Head of caudate nucleus (tissue), 42 donors: ENCODE measurements at places on chromosomes 16 and 17.

DNA sequence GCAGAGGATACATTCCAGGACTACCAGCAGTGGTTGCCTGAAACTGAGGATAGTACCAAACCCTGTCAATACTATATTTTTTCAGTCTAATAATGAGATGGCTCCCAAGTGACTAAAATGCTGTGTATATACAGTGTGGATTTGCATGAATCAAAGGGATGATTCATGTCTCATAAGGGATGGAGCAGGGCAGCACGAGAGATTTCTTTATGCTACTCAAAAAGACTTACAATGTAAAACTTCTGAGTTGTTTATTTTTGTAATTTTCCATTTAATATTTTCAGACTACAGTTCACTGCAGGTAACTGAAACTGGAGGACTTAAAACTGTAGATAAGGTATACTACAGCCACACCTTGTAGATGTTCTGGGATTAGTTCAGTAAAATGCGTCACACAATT lies 674.7 kb upstream of the SALL1 start:
- no peak for DNase-seq

DNA sequence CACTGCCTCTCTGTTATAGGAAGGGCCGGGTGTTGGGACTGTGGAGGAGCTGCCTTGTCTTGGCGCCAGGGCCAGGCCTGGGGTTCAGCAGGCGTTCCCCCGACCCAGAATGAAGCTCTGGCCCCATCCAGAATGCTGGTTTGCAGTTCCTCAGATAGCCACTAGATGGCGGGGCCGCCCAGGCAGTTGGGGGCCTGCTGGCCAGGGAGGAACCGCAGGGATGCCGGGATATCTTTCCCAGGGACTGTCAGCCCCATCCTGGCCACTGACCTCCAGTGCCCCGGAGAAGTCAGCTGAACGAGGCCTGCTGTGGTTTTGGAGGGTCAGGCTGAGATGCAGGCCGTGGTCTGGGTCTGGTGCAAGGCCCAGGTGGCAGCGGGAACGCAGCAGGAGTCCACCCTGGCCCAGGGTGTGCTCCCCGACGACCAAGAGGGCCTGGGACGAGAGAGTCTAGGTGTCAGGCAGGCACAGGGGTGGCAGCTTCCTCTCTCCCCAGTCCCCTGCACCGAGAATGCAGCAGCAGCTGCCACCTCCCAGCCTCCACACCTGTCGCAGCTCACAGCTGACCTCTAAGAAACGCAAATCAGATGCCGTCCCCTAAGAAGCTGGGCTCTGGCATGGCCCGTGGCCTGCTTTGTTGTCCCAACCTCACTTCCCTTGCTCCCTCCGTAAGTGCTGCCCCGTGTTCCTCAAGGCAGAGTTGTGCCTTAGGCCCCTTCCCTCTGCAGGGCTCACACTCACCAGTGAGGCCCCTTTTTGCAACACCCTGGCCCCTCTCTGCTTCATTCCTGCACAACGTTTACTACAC lies 51.2 kb downstream of the RMI2 start:
- DNase-seq: peak; percentile 90

DNA sequence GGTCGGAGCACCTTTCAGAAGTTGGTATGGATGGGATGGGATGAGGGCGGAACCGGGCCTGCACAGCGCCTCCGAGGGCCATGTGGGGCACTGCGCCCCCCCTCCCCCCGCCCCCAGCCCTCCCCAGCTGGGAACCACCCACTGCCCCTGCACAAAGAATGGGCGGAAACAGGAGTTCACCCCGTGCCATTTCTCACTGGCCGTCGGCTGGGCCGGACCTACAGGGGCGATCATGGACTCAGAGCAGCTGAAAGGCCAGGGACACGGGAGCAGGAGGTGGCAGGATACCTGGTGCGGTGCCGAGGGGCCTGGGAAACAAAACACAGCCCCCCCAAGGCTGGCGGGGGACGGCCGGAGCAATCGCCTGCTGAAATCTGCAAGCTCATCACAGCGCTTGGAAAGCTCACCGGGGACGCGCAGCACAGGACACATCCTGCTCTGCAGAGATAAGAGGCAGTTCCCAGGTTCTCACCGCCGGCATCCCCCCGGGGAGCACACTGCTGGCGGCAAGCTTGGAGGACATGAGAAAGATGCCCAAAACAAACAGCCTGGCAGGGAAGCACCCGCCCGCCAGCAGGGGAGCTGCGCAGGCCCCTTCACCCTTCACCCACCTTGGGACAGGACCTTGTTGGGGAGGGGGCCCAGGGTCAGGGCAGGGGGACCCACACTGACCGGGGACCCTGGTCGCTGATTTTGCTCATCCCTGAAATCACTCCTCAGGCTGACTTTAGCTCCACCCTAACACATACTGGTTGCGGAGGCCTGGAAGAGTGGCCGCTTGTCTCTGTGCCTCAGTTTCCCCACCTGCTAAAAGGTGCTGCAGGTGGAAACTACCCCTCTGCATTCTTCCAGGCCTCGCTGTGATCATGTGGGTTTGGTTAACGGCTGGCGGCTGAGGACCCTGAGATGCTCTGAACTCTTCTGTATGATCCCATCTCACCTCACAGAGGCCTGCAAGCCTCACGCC lies 263.9 kb downstream of the C16orf95 start:
- no peak for DNase-seq

DNA sequence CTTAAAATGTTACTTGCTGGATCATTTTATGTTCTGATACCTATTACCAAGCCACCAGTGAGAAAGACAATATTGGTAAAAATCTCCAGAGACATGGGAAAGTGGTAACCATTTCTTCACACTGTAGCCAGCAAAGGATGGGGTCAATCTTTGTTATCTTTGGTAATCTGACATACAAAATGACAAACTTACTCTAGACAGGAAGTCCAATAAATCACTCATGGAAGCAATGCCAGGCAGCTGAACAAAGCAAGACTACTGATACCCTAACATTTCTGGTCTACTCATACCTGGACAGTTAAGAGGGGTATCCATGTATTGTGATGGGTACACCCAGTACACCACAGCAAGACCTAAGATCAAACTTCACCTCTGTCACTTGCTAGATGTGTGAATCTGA lies 19.0 kb downstream of the GRB2 start:
- no peak for DNase-seq

- DNase-seq: no peak
Observed at GRCh38 chr16:83068686-83069085, 441.9 kb downstream of the CDH13 start.

GRCh38 chr17:77783991-77784820 lies 174.3 kb upstream of the TNRC6C start:
- DNase-seq: no peak

- no peak for DNase-seq
Observed at GRCh38 chr17:81176666-81177065, 10.6 kb upstream of the AATK start.

DNA sequence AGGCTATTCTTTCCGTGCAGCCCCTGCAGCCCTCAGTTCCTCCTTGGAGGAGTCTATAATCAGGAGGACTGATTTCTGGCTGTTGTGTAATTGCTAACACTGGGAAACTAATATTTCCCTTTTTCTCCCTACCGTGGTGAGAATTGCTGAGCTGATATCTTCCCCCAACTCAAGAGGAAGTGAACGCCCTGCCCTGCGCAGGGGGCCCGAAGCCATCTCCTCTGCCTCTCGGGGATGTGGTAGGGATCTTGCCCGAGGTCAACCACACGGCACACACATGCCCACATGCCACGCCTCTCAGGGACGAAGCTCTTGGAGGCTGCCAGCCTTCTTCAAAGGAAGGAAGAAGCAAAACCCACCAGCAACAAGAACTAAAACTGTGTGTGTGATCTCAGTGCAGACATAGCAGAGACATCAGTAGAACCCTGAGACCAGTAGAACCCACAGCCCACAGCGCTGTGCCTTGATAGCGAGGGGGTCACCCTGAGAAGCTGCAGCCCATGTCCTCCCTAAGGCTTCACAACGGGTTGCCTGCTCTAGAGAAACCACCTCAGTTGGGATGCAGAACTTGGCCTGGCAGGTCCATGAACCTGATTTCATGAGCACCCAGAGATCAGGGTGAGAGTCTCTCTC lies 8.9 kb upstream of the ULK2 start:
- peak; percentile 56 for DNase-seq

GRCh38 chr16:10849736-10850477 lies 27.1 kb upstream of the CIITA start:
- DNase-seq: no peak

- no peak for DNase-seq
Observed at GRCh38 chr17:37744961-37745800, at the start of gene HNF1B. TSS of gene HNF1B (minus strand) at chr17:37745059. CDS start at chr17:37744884, 175 bp downstream.

GRCh38 chr17:66679631-66680517 lies 155.0 kb upstream of the CACNG5 start:
- DNase-seq: no peak

DNA sequence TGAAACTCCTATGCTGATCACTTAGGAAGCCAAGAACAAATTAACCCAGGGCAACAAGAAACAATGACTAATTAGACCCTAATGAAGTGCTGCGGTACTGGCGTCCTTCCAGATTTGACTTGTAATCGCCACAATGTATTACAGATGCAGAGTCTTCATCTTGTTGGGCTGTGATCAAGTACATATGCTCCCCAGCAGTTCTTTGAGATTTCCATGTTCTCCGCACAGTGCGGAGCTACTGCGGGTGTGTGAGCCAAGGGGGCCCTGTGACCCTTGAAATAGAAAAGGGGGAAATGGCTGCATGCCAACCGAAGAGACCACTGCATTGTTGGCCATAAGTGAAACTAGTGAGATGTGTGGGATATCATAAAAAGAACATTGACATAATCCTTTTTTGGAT lies 469.9 kb downstream of the MAF start:
- DNase-seq: no peak

- DNase-seq: no peak
Observed at GRCh38 chr17:47280072-47280811, 26.6 kb downstream of the ITGB3 start.

GRCh38 chr17:76547183-76547641 lies 7.4 kb downstream of the PRCD start:
- peak; percentile 76 for DNase-seq

- no peak for DNase-seq
Observed at GRCh38 chr16:89484923-89485679, 5.3 kb downstream of the ANKRD11 start.

- no peak for DNase-seq
Observed at GRCh38 chr17:8746501-8747236, 2.0 kb upstream of the CCDC42 start.

DNA sequence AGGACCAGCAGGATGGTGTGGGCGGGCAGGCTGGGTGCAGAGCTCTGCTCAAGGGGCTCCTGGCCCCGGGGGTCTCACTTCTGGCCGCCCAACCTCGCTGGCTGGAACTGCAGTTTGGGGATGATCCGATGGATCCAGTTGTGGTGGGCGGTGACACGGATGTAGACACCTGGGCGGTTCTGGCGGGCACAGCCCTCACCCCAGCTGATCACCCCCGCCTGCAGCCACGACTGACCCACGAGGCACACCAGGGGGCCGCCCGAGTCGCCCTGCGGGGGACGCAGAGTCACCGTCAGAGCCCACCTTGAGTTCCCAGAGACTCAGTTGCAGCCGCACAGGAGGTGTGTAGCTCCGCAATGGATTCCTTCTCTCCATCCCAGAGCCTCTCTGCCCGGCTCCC lies 7.5 kb downstream of the PRSS27 start:
- DNase-seq: no peak

GRCh38 chr17:74024871-74025531 lies 178.5 kb upstream of the RPL38 start:
- no peak for DNase-seq
